Inflammatory macrophage treated with lipopolysaccharide for 1 hour (primary cell): ENCODE measurements at places on chromosomes 1 and 21.

- DNase-seq, result no peak
Measured at GRCh38 chr1:111251570-111251969, 24.1 kb downstream of the CHI3L2 start.

- no peak for DNase-seq
Measured at GRCh38 chr1:33337441-33337840, 16.5 kb upstream of the A3GALT2 start.

DNA sequence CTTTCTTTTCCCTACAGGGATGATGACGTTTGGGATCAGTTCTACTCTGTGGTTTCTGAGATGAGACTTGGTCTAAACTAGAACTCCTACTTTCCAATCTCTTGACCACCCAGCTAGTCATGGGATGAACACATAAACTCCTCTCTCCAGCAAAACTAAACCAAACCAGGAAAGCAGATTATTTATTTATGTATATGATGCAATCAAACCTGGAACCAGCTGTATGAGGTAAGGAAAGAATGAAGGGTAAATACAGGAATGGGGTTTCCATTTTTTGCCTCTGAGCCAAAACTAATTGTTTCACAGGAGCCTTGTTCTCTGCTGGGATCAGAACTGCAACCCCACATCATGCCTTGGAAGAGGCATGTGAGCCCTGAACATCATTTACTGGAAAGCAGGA lies 3.3 kb upstream of the AGT start:
- DNase-seq, result no peak

DNA sequence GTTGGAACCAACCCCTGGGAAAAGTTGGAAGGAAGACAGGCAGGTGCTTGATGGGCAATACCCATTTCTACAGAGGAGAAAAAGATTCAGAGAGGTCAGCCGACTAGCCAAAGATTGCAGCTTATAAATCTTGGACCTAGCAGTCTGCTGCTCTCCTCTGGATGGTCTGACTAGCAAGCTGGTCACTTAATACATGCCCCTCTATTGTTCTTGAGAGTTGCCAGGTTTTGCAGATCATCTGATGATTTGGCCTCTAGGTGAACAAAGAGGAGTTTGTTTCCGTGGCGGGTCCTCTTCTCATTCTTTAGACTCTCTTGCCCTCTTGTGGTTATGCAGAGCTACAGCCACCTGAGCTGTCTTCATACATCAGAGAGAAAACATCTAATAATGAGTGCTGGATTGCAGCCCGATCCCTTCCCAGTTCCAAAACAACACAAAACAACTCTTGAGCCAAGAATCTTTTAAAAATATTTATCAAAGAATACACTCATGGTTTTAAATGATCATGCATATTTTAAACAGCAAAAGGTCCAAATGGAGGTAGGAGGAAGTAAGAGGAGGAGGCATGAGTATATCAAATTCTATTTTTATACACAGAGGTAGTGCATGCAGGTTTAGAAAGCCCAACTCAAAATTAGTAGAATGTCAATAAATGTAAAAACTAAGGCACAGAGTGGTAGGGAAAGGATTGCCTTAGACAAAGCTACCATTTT lies 115.7 kb downstream of the SLC30A10 start:
- DNase-seq, result peak; percentile 24

DNA sequence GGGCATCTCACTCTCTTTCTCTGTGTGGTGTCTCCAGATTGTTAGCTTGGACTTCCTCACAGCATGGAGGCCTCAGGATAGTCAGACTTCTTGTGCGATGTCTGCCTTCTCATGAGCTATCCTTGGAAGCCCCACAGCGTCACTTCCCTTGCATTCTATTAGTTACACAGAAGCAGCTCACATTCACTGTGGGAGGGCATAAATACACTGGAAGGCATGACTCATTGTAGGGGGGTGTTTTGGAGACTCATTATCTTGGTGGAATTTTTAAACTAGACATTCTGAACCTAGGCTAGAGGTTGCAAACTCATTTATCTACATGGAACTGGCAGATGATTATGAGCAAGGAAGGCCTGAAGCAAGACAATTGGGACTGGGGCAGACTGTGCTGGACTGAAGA lies 21.4 kb upstream of the FASLG start:
- peak; percentile 31 for DNase-seq

DNA sequence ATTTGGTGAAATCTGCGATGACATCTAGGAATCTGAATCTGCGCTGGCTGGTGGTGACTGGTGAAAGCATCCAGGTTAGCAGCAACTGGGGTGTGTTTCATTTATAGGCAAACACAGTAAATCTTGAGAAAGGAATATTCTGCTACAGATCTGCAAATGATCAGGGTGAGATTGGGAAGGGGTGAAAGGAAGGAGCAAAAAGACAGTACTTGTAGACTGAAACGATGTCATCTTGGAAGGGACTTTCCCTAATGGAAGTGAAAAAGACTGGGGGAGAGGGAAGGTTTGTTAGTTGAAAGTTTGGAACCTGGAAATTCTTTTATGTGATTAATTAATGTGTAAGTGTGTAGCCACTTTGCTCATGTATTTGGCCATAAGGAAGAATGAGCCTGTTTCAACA lies 228.3 kb downstream of the FMN2 start:
- DNase-seq, result no peak

DNA sequence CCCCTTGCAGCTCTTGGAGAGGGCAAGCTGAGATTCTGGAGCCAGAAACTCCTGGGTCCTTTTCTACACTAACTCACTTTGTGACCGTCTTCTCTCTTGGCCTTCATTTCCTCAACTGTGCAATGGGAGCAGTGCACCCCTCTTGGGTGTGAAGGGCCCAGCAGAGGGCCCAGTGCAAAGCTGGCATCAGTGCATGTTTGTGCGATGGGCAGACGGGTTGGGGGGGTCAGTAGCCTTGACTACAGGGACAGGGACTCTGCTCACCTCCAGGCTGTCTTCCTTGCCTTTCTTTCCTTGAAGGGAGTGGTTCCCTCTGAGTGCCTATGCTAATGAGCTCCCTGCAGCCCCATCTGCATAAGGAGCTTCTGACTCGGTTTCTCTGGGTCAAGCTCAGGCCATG lies 51.0 kb downstream of the EDN2 start:
- DNase-seq, result no peak

DNA sequence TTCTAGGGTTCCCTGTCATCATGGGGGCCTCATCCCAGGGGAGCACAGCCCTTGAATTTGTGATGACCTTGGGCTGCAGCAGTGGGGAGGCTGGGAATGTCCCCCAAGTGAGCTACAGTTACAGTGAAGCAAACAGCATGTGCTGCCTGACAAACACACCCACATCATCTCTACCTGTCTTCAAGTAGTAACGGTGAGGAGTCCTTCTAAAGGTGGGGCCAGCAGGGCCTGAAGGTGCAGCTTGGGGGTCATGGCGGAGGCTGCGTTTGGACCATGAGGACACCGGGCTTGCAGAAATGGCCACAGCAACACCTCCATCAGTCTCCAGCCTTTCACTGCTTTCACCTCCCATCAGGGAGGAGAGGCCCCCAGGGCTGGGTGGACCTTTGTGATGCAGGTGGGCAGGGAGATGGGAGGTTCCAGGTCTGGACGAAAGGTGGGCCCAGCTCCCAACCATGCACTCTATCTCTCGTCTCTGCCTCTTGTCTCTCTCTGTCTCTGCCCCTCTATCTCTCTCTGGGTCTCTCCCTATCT lies 55.7 kb downstream of the WNT9A start:
- no peak for DNase-seq

DNA sequence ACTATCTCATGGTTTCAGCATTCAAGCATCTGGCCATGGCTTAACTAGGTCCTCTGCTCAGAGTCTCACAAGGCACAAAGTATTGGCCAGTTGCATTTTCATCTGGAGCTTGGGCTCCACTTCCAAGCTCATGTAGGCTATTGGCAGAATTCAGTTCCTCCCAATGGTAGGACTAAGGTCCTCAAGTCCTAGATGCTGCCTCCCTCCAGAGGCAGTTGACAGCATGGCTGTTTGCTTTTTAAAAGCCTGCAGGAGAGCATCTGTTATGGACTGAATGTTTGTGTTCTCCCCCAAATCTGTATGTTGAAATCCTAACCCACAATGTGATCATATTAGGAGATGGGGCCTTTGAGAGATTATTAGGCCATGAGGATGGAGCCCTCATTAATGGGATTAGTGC lies 38.0 kb upstream of the HLX start:
- DNase-seq, result no peak

DNA sequence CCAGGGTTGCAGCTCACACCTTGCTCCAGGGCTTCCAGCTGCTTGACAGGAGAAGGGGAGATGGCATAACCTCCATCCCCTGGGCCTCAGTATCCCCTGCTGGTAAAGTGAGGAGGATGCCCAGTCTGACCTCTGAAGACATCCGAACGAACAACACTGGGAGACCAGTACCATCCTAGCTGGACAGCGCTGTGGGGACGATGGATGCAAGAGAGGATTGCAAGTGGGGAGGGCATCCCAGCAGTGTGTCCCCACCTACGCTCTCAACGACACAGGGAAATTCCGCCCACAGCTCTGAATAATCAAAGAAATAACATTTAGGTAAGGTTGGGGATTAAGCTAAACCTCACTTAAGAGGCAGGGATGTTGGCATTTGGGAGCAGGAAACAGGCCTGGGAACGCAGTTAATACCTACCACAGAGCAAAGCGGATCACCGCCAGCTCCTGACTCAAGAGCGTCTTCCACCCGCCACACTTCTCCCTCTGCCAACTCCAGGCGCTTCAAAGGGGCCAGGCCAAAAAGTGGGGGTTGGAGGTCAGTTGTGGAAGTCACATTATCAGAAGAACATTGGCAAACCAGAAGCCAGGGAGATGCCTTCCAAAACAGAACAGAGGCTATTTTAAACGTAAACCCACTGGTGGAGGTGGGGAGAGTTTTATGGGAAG lies 47.6 kb downstream of the SSBP3 start:
- DNase-seq, result no peak
